ENCODE measurements at places on chromosomes 3 and 15. TPM values are rescaled to one million over a fixed set of nuclear protein-coding genes. Genes with fewer than 3 reads are reported as not detected.

DNA sequence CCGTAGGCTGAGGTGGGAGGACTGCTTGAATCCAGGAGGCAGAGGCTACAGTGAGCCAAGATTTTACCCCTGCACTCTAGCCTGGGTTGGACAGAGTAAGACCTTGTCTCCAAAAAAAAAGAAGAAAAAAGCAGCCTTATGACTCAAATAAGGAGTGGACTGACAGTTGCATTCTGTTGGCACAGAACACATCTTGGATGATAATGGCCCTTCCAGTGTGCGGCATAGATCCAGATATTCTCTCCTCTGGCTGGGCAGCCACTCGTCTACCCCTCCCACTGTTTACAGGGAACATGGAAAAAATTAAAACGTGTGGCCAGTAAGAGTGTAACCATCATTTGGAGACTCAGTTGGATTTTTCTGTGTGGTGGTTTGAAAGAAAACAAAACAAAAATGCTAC lies 118.6 kb upstream of the RNF7 start:
- no peak overlapping the region for H3K27ac ChIP-seq
- no peaks in the 10 kb centered on the region for H3K4me1 ChIP-seq
- no peaks in the 10 kb centered on the region for H3K27me3 ChIP-seq
- H3K36me3 ChIP-seq: peaks cover 12% of the 10 kb centered on the region
- DNase-seq: no peak
- no peak overlapping the region for H3K4me3 ChIP-seq

- H3K4me1 ChIP-seq: peaks cover 33% of the 10 kb centered on the region
- no peak for DNase-seq
- H3K27me3 ChIP-seq: no peaks in the 10 kb centered on the region
- peak overlapping the region; percentile 94 for H3K27ac ChIP-seq
- no peaks in the 10 kb centered on the region for H3K36me3 ChIP-seq
- peak overlapping the region; percentile 93 for H3K4me3 ChIP-seq
Measured at GRCh38 chr15:67839499-67839928, 331 bp downstream of the RNU6-1 start.

DNA sequence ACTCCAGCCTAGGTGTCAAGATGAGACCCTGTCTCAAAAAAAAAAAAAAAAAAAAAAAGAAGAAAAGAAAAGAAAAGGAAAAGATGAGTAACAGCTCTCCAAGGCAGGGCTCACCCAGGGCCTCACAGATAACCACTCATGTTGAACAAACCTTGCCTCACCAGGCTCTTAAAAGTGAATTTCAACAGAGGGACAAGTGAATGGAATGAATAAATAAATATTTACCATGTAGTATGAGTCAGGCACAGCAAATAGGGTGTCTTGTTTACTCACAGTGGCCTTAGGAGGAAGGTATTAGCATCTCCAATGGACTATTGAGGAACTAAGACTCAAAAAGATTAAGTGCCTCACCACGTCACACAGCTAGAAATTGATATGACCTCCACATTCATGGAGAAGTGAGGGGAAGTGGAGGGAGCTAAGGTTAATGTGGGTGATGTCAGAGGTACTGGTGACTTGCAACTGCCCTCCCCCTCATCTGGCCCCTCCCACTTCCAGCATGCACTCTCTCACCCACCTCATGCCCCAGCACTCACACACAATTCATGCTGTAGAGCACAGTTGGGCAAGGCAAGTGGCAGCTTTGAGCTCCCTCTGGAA lies 255.5 kb downstream of the UACA start:
- no peaks in the 10 kb centered on the region for H3K36me3 ChIP-seq
- no peak overlapping the region for H3K4me3 ChIP-seq
- peaks cover 74% of the 10 kb centered on the region for H3K4me1 ChIP-seq
- DNase-seq: no peak
- no peaks in the 10 kb centered on the region for H3K27me3 ChIP-seq

GRCh38 chr3:40461161-40461560 lies 4.0 kb downstream of the RPL14 start:
- no peaks in the 10 kb centered on the region for H3K27me3 ChIP-seq
- H3K27ac ChIP-seq: no peak overlapping the region
- DNase-seq: no peak
- H3K4me3 ChIP-seq: no peak overlapping the region

TOPAZ1 gene
- not detected for total RNA-seq

SSUH2 gene
- 0.13 TPM for total RNA-seq

EPB42 gene
- total RNA-seq: not detected
